Common myeloid progenitor, CD34-positive (primary cell): ENCODE measurements at places on chromosomes 6 and 20.

DNA sequence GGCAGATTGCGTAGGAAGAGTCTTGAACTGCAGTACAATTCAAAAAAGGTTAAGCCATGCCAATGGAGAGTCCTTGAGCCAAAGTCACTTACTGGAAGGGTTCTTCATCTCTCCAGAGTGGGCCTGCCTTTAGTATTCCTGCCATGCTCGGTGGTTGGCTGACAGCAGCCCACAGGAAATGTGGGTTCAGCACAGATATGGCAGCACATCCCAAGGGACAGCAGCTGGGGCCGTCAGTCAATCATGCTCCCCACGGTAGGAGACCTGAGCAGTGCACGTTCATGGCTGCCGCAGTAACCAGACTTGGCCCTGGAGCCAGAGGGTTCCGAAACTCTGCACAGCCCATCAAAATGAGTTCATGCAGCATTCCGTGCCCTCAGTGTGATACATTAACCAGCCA is 63.6 kb upstream of the SIRPA start:
- DNase-seq = no peak

GRCh38 chr20:38805502-38805957 is at the start of gene PPP1R16B:
PPP1R16B (plus strand) TSS chr20:38805697; CDS start chr20:38835926, 30,229 bp downstream.
- DNase-seq = peak; percentile 88

- DNase-seq = no peak
Measured at GRCh38 chr6:63245909-63246308, 34.6 kb downstream of the FKBP1C start.

DNA sequence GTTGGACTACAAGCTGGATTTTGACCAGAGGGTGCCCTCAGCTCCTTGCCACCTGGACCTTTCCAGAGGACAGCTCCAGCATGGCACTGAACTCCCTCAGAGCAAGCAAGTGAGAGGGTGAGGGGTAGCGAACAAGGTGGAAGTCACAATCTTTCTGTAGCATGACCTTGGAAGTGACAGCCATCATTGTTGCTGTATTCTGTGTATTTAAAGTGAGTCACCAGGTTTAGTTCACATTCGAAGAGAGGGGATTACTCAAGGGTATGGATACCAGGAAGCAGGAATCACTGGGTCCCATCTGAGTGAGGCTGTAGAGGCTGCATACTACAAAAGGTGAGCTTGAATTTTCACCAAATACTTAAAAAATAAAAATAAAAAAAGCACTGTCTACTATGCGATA is 280.0 kb upstream of the SPTLC3 start:
- DNase-seq = no peak

- DNase-seq = no peak
Measured at GRCh38 chr20:34373445-34373844, 10.4 kb downstream of the ITCH start.
